ENCODE measurements at places on chromosomes 1 and 21.

DNA sequence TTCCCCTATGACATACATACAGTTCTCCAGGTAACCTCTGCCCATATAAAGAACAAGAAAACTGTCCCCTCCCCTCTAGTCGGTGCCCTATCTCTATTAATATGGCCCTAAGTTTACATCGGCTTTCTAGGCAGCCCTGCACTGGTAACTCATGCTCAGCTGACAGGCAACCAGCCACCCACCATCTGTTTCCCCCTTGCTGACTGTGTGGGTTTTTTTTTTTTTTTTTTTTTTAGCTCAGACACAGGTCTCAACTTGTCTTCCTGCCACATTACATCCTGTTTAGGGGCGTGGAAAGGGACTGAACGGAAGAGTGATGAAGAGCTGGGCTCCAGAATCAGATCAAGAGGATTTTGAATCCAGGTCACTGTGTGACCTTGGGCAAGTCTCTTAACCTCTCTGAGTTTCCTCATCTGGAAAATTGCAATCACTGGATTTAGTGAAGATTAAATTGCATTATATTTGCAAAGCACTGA lies 14.0 kb downstream of the LAPTM5 start:
- no peak for DNase-seq

DNA sequence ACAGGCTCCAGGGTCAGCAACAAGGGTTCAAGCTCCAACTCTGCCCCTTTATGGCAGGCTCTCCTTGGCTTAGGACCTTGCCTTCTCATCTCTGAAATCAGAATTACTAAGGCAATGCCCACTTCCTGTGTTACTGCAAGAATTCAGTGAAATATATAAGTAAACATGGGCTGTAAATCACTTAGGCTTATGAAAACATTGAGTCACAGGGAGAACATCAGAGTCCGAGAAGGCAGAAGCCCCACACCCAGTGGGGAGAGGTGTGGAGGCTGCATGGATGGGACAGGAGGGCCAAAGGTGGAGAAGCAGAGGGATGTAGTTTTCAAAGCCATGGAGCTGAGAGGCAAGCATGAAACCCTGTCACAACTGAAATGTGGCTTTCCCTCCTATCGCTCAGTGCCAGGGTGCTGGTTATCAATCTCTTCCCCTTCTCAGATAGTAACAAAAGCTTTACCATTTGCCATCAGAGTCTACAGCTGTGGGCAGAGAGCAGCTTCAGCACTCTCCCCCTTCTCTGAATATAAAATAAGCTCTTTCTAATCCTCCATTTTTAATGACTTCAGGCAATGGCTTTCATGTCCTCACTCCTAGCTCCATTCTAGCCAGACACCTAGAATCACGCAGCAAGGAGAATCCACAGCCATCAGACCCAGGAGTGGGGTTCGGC lies 3.4 kb downstream of the RGS8 start:
- DNase-seq: no peak

DNA sequence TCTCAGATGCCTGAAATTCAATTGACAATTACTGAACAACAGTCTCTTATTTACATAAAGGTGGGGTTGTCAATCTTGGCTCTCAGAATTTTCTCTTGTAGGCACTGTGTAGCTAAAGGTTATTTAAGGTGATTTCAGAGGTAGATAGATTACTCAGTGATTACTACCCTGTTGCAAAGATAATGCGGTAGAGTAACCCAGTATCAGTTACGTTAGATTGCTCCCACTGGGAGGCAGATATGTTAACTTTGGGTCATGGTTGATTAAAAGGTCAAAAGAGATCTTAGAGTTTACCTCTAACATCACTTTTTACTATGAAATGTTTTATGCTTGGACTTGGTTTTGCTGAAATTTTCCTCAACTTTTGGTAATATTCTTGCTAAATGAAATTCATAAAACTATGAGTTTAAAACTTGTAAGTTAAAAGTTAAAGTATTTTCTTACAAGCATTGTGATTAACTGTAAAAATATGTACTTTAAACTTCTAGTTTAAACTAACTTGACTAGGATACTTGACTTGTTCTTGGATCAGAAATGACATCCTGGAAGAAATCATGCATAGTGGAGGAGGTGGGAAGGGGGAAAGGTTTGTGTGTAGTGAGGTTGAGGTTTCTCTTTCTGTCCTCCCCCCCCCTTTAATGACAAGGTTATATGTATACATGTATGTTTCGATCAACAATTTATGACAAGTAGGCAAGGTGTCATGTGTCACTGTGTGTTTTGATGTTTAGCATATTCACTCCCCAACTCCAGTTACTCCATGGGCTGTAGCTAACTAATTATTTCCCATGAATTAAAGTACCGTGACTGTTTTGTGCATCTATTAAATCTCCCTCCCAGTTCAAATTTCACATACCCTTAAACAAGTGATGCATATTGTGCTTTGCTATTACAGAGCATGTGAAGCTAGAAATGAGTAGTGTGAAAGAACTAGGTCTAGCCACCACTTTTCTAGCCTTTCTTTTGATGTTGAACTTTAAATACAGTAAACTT lies 2.9 kb downstream of the LAMC1 start:
- DNase-seq: no peak

DNA sequence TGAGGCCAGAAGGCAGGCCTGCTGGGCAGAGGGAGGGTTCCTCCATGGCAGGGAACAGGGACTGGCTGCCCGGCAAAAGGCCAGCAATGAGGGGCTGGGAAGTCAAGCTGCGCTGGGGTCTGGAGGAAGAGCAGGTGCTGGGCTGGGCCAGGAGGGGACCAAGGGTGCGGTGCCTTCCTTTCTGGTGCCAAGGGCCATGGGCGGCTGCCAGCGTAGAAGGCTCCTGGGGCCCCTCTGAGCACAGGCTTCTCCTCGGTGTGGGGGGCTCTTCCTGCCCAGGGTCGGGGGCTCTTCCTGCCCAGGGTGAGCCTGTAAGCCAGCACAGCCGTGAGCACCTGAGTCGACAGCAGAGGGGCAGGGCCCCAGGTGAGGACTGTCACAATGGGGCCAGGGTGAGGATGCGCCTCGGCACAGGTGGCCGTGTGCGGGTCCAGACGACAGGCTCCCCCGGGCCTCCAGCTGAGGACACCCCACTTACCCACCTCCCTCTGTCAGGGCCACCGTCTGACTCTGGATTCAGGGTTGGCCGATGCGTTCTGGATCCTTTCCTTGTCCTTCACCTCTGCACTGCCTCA lies 10.7 kb upstream of the DNMT3L start:
- DNase-seq: no peak

Data from SW 1271 (cell line).